HuH-7.5 (cell line): ENCODE measurements at places on chromosomes 3 and 15.

DNA sequence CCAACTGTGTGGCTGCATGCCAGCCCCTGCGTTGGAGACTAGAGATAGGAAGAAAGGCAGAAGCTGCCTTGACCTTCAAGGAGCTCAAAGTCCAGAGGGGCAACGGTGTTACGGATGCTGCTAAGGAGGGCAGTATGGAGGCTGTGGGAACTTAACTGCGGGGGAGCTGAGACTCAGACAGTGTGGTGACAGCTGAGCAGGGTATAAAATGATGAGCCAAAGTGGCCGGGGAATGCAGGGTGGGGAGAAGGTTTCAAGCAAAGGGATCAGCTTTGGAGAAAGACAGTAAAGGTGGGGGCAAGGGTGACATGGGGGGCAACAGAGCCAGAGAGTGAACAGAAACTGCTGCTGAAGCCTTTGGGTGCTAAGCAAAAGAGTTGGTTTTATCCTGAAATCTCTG is 6.2 kb upstream of the CYP1A2 start:
- DNase-seq: no peak

DNA sequence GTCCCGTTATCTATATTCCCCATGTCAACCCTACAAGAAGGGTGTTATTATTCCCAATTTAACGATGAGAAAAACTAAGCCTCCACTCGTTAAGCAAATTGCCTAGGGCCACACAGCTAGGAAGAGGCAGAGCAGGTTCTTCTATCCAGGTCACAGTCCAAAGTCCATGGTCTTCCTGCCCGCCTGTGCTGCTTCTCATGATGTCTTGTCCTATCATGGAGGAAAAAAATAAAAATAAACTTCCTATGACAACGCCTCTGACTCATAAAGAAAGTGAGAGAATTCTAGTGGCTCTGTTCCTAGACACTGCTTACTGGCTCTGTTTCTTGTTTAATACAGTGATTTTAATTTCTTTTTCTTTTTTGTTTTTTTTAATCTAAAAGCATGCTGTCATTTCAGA is 9.7 kb downstream of the COL8A1 start:
- DNase-seq: no peak

- DNase-seq: no peak
Measured at GRCh38 chr3:9649791-9650521, 651 bp downstream of the MTMR14 start.

DNA sequence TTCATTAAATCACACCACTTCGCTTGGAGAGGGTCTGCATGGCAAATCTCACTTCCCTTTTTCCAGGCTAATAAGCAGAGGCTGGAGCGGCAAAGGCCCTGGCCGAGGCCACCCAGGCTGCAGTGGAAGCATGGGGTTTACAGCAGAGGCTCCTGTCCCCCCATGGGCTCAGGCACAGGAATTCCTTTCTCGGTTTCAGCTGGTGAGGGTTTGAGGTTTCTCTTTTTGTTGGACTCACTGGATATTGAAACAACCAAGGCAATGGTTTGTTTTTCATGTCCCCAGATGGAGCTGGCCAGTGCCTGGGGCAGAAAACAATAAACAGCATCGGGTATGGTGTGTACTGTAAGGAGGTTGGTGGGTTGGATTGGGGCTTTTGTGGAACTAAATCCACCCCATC is 175.6 kb upstream of the RASGRP1 start:
- no peak for DNase-seq

DNA sequence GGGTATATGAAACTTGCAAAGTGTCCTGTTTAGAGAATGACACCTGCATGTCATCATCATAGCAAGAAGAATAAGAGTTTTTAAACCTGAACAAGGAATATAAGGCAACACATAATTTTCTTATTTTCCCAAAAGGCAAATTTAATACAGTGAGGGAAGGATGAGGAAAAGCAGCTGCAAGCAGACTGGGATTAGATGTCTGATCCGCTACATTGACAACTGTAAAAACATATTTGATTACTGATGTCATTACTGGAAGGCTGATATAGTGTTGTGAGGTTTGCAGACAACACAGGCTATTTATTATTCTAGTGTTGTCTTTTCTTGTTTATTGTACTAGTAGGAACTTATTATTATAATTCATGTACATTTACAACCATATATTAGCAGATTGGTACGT is 528.7 kb downstream of the ZIC1 start:
- DNase-seq: no peak

DNA sequence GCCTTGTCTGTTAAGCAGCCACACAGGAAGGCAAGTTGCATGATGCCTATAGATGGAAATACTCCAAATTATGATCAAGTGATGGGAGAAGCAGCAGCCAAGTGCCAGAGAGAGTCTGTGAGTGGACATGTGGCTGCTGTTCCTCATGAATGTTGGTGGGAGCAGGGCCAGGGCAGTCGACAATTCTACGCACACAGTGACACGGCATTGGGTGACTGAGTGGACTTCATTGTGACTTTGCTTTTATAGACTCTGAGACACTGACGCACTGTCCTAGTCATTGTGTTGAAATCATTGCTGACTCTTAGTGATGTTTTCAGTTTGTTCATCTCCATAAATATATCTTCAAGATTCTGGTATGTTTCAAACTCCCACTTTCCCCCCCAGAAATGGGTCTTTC is 246.3 kb upstream of the SEMA6D start:
- DNase-seq: no peak

GRCh38 chr3:11076711-11077110 is 77.6 kb upstream of the HRH1 start:
- no peak for DNase-seq

DNA sequence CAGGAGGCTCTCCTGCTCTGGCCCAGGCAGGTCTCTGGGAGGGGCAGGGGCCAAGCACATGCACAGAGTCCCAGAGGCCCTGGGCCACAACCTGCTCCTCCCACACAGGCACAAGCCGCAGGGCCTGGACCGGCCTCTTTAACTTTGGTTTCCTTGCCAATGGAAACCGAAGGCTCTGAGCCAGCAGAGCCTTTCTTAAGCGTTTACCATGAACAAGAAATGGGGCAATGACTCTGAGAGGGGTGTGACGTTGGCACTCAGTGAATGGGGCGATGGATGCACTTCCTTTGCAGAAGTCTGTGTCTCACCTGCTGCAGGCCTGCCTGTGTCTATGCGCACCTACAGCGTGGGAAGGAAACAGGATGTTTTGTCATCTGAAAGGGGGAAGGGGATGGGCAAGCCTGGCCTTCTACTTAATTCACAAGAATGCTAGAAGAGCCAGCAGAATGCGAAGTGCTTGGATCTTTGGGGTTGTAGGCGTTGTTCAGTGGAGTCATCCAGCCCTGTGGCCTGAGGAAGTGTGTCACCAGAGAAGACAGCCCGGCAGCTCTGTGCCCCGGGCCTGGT is 41.8 kb downstream of the IFT122 start:
- DNase-seq: no peak

DNA sequence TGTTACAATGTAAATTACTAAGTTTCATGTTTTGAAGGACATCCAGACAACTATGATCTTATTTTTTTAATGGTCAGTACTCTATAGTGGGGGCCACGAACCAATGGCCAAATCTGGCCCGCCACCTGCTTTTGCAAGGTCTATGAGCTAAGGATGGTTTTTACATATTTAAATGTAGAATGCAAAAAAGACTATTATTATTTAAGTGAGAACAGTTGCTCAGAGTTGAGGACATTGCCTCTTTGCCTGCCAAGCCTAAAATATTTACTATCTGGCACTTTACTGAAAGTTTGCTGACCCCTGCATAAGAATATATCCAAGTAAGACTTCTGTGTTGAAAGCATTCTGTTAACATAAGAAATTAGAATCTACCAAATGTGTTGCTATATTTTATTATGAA is 163.7 kb upstream of the MDFIC2 start:
- DNase-seq: no peak

GRCh38 chr3:170200987-170201386 is 19.5 kb upstream of the PHC3 start:
- DNase-seq: no peak

DNA sequence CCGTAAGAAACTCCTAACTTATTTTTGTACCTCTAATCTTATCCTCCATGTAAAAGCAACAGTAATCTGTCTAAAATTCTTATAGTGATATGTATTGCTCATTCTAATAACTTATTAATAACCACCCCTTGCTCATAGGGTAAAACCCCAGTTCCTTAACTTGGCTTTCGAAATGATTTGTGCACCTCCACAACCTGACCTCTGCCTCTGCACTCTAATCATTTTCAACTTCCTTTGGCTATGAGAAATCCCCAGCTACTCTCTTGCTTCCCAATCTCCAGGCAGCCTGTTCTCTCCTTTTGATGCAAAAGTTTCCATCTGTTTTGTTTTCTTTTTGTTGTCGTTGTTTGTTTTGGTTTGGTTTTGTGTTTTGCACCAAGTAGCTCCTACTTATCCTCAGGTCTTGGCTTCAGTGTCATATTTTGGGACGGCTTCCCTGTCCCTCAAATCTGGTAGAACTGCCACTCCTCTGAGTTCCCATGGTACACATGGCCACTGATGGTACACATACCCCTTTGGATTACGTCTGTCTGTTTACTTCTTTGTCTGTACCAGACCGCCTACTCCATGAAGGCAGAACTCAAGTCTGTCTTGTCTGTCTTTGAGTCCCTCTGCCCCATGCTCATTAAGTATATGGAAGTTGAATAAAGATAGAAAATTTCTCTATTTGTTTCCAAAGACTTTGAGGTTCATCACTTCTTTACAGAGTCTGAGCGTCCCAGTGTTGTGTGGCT is 105.6 kb upstream of the TGFBR2 start:
- DNase-seq: no peak

DNA sequence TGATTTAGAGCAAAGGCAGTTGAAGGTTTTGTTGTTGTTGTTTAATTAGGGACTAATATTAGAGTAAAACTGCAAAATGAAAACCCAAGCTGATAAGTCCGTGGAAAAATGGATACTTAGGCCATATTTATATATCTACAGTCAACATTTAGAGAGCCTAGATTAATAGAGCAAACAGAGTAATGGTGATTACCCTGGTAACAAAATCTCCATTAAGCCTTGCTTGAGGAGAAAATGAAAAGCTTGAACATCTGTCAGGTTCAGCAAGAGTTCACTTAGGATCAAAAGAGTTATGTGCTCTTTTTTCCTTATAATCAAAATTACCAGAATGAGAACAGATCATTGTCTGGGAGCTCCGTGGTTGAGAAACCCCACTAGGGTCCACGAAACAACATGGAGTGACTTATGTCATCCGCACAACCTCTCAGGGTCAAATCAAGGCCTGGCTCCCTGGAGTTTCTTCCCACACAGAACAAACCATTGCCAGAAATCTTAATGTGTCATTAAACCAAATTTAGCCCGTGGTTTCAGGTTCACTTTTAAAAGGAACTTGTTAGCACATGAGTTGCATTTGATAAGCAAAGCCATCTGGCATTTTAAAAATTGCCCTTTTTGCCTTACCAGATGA is 381.2 kb downstream of the GABRB3 start:
- no peak for DNase-seq

- no peak for DNase-seq
Measured at GRCh38 chr15:39699516-39700374, 82.9 kb downstream of the FSIP1 start.

DNA sequence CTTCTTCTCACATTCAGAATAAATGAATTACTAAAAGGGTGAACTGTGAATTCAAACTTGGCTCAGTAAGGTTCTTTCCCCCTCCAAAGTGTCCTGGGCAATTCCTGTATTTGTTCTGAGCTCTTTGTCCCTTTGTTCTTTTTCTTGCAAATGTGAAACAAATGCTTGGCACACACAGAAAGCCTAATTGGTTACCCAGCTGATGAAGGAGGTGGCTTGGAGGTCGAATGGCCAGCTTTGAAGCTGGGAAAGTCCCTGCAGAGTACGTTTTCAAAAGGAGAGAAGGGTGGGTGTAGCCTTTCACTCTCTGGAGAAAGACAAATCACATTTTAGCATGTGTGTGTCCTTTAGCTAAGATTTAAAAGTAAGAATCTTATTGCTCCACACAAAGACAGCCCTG is 154.4 kb downstream of the PEX5L start:
- no peak for DNase-seq

DNA sequence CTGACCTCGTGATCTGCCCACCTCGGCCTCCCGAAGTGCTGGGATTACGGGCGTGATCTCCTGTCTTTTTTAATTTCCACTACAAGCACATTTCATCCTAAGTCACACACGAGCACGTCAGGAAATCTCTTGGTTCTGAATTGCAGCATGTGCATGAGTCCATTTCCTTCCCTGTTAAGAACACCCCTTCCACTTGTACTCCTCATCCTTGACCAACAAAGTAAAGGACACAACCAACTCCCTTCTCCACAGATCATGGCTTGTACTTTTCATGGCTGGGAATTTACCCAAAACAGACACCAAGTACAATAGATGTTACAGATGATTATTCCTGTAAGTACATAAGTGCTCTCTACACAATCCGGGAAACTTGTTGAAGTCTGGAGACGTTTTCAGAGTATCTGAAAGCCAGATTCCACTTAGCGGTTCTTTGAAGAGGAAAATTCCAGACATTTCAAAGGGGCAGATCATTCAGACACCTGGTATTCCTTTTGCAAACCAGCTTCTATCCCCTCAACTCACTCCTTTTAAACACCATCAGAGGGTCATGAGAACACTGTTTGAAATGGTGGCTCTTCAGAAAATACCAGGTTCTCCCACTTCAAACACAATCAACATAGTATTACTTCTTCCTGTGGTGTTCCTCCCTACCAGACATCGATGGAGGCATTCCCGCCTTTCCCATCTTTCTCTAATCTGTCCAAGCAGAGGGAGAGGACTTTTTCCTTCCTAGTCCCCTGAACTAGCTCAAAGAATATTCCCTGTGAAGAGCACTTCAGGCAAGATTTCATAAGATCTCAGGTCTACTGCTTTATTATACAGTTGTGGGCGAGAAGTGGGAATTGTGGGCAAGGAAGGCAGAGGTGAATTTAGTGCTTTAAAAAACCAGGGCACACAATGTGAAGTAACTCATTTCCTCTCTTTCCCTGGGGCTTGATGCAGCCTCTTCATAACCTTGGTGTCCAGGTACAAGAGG is 80.1 kb upstream of the TSC22D2 start:
- no peak for DNase-seq

GRCh38 chr3:185539934-185540333 is 12.5 kb downstream of the LIPH start:
- DNase-seq: no peak

DNA sequence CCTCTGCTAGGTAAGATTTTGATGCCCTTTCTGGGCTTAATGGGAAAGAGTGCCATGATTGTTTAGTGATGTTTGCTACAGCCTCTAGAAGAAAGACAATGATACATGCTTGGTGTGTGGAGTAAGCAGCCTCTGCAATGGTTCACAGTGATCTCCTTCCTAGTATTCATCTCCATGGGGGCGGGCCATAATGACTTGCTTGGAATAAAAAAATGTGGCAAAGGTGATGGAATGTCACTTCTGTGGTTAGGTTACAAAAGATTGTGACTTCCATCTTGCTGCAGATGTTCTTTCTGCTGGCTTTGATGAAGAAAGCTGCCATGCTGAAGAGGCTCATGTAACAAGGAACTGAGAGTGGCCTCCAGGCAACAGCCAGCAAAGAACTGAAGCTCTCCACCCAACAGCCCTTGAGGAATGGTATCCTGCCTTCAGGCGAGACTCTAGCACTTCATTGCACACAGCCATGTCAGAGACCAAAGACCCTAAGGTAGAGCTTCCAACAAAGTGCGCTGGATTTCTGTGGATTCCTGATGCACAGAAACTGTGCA is 139.1 kb upstream of the LRIG1 start:
- no peak for DNase-seq
